ENCODE measurements at places on chromosomes 6 and 20.

DNA sequence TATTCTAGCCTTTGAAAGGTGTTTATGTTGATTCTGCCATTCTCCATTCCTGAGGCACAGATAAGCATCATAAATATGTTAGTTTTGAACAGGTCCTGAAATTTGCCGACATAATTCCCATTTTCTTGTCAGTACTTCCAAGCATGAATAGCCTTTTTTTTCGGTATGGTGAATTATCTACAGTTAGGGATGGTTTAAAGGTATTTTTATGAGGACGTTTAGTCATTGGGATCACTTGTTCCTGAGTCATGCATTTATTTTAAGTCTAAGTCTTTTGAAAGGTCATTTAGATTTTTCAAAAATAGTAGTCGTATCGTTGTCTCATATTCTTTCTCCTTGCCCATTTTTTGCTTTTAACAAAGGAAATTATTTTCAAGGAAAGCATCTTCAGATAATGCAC lies 98.7 kb downstream of the PHACTR3 start:
- DNase-seq: no peak

GRCh38 chr6:83443516-83443915 lies 12.7 kb upstream of the ME1 start:
- no peak for DNase-seq

GRCh38 chr20:60117065-60117464 lies 158.8 kb downstream of the CDH26 start:
- DNase-seq: no peak

DNA sequence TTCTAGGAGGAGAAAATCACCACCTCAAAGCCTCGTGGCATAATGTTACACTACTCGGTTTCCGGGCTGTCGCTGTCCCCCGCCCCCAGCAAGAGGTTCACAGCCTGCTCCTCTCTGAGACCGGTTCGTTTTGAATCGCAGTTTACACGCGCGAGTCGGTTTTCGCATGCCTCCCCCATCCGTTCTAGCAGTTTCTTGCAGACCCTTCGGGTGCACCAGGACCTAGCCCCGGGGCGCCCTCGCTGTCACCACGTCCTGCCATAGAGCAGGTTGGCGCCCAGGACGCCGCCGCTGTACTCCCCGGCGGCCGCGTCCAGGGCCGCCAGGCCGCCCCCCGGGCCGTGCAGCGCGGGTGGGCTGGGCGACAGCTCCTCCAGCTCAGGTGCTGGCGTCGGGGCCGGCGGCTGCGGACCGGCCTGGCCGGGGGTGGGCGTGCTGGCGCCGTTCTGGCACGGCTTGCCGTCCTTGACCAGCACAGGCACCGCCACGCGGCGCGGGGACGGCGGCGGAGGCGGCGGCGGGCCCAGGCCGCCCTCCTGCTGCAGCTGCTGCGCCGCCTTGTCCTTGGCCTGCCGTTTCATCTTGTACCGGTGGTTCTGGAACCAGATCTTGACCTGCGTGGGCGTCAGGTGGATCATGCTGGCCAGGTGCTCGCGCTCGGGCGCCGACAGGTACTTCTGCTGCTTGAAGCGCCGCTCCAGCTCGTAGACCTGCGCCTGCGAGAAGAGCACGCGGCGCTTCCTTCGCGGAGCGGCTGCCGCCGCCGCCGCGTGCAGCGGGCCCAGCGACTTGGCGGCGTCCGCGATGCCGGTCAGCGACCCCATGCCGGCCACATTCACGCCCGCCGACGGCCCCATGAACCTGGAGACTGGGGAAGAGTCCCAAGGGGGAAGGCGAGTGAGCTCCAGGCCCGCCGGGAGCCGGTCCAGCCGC lies 1.4 kb downstream of the NKX2-4 start:
- no peak for DNase-seq

- DNase-seq: no peak
Observed at GRCh38 chr20:53910351-53911002, 159.9 kb downstream of the BCAS1 start.

- DNase-seq: no peak
Observed at GRCh38 chr6:77987035-77987384, 334.2 kb downstream of the MEI4 start.

- DNase-seq: no peak
Observed at GRCh38 chr6:79694623-79695343, 63.7 kb downstream of the SH3BGRL2 start.

DNA sequence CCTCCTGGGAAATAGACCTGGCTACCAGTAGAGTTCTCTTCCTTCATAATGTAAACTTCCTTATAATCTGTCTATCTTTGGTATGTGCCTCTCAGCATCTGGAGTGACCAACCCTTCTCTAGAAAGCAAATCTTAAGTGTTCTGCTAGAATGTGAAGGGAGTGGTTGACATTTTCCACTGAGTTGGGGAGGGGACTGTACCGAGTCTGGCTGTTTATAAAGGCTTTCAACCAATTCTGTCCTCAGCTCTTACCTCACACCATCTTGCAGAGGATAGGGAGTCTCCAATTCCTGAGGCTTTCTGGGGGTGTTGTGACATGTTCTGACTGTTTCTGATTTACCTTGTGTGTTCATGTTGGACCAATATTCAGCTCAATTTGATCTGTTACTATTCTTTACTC lies 39.6 kb downstream of the FAM217A start:
- no peak for DNase-seq

Measured in MCF 10A (cell line).